ENCODE measurements at places on chromosomes 1 and 21.
A peak's percentile ranks its signal among the peaks of the same experiment; 100 is the strongest.

DNA sequence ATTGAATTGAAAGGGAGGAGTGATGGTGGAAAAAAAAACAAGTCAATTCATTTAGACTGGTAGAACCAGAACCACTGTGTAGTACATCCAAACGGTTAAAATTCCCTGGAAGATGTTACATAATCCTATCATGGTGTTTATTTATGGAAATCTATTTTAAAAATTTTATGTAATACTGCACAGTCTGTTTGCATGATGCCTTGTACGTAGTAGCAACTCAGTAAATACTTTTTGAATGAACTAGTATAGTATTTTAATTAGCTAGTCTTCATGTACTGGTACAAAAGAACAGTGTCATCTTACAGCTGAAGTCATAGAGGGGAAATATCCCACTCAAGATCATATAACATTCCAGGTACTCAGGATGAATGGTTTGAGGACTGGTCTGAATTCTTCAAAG lies 27.0 kb upstream of the IER5 start:
- DNase-seq = no peak

- no peak for DNase-seq
Measured at GRCh38 chr1:78918157-78918556, 88.4 kb downstream of the ADGRL4 start.

GRCh38 chr1:40153073-40153770 lies 8.0 kb upstream of the RLF start:
- peak; percentile 72 for DNase-seq

- DNase-seq = no peak
Measured at GRCh38 chr1:109252893-109253802, 3.8 kb downstream of the CELSR2 start.

DNA sequence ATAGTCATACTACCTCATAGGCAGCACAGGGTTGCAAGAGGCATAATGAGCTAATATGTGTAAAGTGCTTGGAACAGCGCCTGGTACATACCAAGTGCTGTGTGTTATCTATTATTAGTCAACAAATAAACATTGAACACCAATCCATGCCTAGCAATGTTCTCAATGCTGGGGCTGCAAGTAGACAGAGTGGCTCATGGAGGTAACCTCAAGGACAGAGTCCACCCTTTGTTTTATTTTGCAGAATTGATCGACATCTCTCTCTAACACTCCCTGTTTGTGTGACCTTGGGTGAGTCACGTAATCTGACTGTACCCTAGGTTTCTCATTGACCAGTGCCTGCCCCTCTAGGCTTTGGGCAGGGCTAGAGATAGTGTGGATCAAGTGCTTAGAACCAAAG lies 164.0 kb upstream of the KLHDC7A start:
- DNase-seq = no peak

Data from Kasumi-1 (cell line).